ENCODE measurements at places on chromosomes 7 and 10. TPM values are rescaled to one million over a fixed set of nuclear protein-coding genes. Genes with fewer than 3 reads are reported as not detected.

The CPN1 gene
- not detected for total RNA-seq

The VGF gene
- 0.14 TPM for total RNA-seq

The CYP51A1 gene
- 99.5 TPM for total RNA-seq

The RBM20 gene
- not detected for total RNA-seq

The SYNPO2L gene
- 0.34 TPM for total RNA-seq

The TACC2 gene
- total RNA-seq, result 26.5 TPM

The SOSTDC1 gene
- 13.9 TPM for total RNA-seq

- H3K27ac ChIP-seq, result no peak overlapping the region
- H3K27me3 ChIP-seq, result peaks cover 76% of the 10 kb centered on the region
- no peak for DNase-seq
- H3K36me3 ChIP-seq, result no peaks in the 10 kb centered on the region
- no peak overlapping the region for H3K4me3 ChIP-seq
- no peaks in the 10 kb centered on the region for H3K4me1 ChIP-seq
Measured at GRCh38 chr10:50260791-50261281, 9.5 kb upstream of the ASAH2 start.

DNA sequence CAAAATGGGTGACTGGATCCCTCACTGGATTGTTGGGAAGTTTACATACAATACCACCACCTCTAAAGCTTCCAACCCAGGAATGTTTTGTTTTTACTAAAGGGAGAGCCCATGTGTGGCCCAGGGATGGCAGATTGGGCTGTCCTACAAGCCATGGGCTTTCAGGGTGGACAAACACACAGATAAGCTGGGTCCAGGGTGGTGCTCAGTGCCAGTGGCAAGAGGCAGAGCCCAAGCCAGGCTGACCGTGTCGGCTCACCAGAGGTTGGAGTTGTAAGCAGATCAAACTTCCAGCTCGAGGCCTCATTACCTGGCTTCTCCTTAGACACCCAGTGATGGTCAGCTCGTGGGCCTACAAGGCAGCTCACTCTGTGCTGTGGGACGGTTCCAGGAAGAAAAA is 52.3 kb downstream of the CDH23 start:
- H3K27ac ChIP-seq, result no peak overlapping the region
- H3K4me3 ChIP-seq, result no peak overlapping the region
- no peak for DNase-seq
- no peaks in the 10 kb centered on the region for H3K36me3 ChIP-seq
- H3K4me1 ChIP-seq, result no peaks in the 10 kb centered on the region

DNA sequence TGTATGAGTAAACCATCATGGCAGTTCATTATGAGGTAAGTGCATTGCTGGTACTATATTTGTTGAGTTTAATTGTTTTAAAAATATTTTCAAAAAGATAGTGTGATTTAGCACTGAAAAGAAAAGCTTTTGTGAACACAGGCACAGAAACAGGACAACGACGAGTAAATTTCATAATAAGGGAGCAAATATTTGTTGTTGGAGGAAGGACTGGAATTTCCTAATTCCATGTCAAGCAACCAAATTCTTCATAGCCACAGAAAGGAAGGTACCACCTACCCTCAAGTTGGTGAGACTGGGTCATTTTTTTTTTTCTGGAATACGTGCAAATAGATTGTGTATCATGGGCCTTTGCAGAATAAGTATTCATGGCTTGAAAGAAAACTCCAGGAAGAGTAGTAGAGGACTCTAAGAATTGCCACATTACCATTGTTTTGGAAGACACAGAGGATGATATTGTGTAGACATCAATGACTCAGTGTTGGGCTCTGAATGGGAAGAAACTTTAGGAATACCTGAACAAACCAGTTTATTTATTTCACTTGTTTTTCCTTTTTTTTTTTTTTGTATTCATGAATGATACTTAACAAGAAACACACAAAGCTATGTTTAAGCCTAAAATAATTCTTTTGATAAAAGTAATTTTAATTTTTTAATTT is 7.8 kb downstream of the UBE2D4 start:
- no peaks in the 10 kb centered on the region for H3K27me3 ChIP-seq
- DNase-seq, result no peak
- no peaks in the 10 kb centered on the region for H3K36me3 ChIP-seq

DNA sequence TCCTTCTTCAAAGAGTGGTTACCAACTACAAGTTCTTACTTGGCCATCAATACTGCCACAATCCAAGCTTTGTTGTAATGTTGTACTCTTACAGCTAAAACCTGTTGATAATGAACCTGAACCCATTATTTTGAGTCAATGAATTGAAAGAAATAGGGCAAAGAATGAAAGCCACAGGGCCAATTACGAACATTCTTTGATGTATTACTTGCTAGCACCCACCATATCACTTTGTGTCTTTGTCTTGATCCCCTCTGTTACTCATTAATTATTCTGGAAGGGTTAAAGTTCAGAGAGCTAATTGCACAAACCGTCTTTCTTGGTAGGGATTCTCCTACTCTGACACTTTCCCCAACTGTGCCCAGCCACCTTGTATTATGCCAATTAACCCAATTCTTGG is 53.2 kb upstream of the TFEC start:
- H3K27ac ChIP-seq, result no peak overlapping the region
- no peaks in the 10 kb centered on the region for H3K36me3 ChIP-seq
- no peak for DNase-seq
- H3K27me3 ChIP-seq, result no peaks in the 10 kb centered on the region

DNA sequence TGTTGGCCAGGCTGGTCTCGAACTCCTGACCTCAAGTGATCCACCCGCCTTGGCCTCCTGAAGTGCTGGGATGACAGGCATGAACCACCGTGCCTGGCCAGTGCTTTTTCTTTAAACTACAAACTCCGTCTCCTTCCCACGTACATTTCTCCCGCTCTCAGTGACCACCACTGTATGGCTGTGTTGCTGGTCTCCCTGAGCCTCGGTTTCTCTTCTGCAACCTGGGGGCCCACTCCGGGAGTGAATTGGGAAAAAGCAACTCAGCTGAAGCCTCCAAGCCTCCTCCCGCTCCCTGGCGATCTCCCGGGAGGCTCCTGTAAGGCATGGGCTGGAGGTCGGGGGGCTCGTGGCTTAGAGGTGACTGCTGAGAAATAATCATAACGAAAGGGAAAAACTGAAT is 136.3 kb downstream of the ELFN1 start:
- H3K27me3 ChIP-seq, result peaks cover 32% of the 10 kb centered on the region
- no peak overlapping the region for H3K4me3 ChIP-seq
- no peak overlapping the region for H3K27ac ChIP-seq
- no peaks in the 10 kb centered on the region for H3K4me1 ChIP-seq
- H3K36me3 ChIP-seq, result no peaks in the 10 kb centered on the region

- no peak for DNase-seq
- H3K4me1 ChIP-seq, result peaks cover 5% of the 10 kb centered on the region
- H3K27ac ChIP-seq, result no peak overlapping the region
- no peaks in the 10 kb centered on the region for H3K36me3 ChIP-seq
Measured at GRCh38 chr10:77700086-77700485, 62.5 kb upstream of the KCNMA1 start.

GRCh38 chr7:1735262-1735661 is 65.2 kb downstream of the ELFN1 start:
- H3K36me3 ChIP-seq, result peaks cover 11% of the 10 kb centered on the region
- H3K4me3 ChIP-seq, result no peak overlapping the region
- no peak overlapping the region for H3K27ac ChIP-seq
- peaks cover 95% of the 10 kb centered on the region for H3K27me3 ChIP-seq

DNA sequence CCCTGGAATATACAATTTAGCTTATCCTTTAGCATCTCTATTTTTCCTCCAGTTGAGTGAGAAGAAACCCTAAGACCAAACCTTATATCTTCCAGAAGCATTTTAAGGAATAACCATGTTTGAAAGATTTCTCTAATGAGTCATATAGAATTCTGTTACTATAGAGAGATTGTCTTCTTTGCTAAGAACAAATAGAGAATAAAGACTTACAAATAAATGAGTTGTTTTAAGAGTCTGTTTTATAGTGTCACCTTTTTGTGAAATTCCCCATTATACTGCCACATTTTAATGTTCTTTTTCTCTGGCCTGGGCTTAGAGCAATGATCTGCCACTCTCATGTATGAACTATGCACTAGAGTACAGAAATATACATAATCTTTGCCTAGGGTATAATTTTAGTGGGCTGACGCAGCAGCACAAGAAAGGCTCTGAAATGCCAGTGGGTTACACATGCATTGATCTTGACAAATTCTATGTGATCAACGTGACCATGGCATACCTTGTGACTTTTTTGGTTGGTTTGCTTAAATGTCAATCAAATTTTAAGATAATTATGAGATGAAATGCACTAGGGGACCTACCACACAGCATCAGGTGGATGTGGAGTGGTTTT is 145.1 kb upstream of the MKLN1 start:
- no peak for DNase-seq
- H3K27me3 ChIP-seq, result no peaks in the 10 kb centered on the region
- H3K4me3 ChIP-seq, result no peak overlapping the region

DNA sequence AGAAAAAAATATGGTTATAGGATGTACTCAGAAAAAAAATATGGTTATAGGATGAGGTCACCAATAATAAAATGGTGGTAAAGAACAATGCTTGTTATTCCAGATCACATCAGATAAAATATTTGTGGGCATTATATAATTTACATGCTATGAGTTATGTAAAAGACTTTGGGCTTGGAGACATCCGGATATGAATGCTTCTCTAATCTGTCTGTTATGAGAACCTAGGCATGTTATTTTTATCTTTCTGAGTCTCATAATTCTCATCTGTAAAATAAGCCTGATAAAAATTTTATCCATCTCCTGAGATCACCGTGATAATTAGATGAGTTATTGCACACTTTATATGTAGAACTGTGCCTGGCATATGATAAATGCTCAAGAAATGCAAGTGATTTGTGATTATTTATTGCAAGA is 37.8 kb downstream of the DKK1 start:
- H3K27me3 ChIP-seq, result no peaks in the 10 kb centered on the region
- no peak for DNase-seq
- no peak overlapping the region for H3K4me3 ChIP-seq
- no peaks in the 10 kb centered on the region for H3K36me3 ChIP-seq

DNA sequence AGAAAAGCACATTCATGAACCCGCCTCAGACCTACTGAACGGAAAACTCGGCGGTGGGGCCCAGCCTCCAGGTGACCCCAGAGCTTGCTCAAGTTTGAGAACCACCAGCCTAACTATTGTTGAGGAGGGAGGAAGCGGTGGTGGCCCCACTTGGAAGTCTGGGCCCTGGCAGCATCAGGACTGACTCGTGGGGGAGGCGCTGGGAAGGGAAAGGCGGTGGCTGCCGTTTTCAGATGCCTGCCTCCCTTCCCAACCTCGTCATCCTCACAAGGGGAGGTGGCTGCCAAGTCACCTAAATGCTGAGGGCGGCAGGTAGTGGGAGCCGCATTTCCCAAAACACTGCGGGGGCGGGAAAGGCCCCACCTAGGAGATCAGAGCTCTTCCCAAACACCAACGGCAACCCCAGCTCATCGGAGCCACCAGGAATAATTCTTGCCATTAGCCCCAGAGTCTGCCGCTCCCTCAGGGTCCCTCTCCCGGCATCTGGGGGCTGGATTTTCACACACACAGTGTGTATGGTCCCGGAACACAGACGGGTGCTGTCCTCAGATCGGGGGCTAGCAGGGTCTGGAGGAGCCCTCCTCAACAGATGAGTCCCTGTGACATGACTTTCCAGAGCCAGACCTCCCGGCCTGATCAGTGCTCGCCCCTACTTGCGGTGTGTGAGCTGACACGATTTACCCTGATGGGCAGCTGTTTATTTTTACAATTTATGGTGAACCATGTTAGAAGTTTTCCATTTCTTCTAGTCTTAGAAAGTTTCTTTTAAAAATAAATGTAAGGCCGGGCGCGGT is 31.3 kb downstream of the PRKAG2 start:
- no peaks in the 10 kb centered on the region for H3K36me3 ChIP-seq
- H3K4me3 ChIP-seq, result no peak overlapping the region
- H3K4me1 ChIP-seq, result peaks cover 19% of the 10 kb centered on the region
- DNase-seq, result no peak
- no peaks in the 10 kb centered on the region for H3K27me3 ChIP-seq

GRCh38 chr7:101496017-101496416 is 133.1 kb downstream of the MYL10 start:
- no peaks in the 10 kb centered on the region for H3K4me1 ChIP-seq
- no peaks in the 10 kb centered on the region for H3K36me3 ChIP-seq
- H3K27ac ChIP-seq, result no peak overlapping the region
- H3K27me3 ChIP-seq, result peaks cover 8% of the 10 kb centered on the region

DNA sequence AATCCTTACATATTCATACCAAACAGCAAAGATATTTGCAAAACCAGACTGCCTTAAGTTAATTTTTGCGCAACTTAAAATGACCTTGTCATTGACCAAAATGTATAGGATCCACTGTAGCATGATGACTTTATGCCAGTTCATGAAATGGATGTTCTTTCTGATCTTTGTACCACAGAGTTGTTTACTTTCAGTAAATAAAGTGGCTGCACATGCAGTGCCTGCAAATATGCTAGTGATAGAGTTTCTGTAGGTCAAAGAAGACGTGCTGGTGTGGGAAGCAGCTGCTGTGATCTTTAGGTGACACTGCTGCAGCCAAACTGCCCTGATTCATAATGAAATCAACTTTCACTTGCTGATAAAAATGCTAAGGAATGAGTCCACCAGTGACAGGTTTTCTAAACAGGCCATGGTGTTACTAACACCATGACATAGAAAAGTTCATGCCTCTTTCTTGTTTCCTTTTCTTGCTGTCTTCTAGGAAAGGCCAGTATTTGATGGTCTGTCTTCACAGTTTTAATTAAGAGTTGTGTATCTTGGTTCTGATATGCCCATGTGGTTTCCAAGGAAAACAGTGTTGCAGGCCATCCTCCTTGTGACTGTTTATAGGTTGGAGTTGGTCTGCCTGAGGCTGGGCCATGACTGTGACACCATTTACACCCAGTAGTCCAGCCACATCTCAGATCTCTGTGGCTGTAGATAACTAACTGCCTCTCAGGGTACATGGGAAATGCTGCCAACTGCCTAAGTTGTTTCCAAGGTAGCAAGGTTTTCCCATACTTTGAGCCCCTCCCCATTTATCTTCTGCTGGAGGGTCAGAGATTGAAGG is 62.5 kb downstream of the INSYN2A start:
- H3K4me1 ChIP-seq, result no peaks in the 10 kb centered on the region
- no peak for DNase-seq
- no peaks in the 10 kb centered on the region for H3K36me3 ChIP-seq
